ENCODE measurements at places on chromosomes 7 and 10.

GRCh38 chr7:40500219-40500618 lies 365.4 kb downstream of the SUGCT start:
- DNase-seq: no peak

DNA sequence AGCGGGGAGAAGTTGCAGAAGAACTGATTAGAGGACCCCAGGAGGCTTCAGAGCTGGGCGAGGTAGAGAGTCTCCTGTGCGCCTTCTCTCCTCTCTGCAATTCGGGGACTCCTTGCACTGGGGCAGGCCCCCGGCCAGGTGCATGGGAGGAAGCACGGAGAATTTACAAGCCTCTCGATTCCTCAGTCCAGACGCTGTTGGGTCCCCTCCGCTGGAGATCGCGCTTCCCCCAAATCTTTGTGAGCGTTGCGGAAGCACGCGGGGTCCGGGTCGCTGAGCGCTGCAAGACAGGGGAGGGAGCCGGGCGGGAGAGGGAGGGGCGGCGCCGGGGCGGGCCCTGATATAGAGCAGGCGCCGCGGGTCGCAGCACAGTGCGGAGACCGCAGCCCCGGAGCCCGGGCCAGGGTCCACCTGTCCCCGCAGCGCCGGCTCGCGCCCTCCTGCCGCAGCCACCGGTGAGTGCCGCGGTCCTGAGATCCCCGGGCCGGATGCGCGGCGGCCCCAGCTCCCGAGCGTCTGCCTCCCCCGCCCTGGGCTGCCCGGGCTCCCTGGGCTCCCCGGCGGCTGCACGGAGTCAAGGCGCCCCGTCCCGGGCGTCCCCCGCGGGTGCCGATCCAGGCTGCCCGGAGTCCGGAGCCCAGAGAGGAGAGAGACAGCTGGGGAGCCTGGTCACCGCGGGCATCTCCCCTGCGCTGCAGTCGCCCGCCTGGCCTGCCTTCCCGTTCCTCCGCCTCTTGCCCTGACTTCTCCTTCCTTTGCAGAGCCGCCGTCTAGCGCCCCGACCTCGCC lies at the start of gene PLAU:
PLAU (plus strand) TSS at position 369 of the 789 bp plus-strand sequence. CDS start 424 bp downstream, outside the sequence.
- no peak for DNase-seq

DNA sequence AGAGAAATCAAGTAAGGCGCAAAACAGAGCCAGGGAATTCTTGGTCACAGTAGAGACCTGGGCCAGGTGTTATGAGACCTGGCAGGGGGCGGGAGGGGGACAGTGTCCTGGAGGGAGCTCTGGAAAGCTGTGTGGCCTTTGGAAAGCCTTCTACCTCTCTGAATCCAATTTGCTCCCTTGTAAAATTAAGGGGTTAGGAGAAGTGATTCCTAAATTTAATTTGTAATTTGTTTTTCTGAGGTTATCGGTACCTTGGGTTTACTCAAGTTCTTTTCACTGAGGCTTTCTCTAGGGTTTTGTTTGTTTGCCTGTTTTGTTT lies 920.8 kb downstream of the TYW1 start:
- DNase-seq: no peak

GRCh38 chr7:131606346-131607290 lies 50.2 kb upstream of the PODXL start:
- DNase-seq: no peak

DNA sequence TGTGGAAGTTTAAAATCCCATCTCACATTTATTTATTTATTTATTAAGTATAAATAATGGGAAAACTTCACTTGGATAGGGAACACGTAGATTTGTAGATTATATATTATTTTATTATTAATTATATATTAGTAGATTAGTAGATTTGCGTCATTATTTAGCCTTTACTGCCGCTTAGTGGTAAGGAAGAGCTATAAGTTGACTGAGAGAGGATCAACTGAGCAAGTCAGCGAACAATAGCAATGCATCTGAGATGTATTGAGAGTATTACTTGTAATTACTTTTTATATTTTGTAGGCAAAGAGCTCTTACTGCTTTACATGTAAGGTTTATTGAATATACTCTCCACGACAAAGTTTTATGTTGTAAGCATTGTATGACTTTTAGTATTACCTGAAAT lies 244.5 kb upstream of the ANKRD30A start:
- no peak for DNase-seq

DNA sequence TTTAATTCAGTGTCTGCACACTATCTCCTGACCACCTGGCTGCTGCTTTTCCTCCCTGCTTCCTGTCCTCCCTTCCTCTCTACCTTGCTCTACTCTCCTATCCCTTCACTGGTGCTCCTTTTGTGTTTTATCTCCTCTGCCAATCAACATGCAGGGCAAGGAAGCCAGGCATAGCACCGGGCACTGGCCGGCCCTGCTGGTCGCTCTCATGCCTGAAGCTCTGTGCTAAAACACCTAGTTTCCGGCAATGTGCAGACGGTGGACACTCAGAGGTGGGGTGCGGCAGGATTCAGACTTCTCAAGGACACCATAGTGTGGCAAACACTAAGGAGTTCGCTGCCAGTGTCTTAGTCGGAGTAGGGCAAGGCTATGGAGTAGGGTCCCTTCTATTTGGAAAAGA lies 177.1 kb downstream of the PRKCQ start:
- no peak for DNase-seq

DNA sequence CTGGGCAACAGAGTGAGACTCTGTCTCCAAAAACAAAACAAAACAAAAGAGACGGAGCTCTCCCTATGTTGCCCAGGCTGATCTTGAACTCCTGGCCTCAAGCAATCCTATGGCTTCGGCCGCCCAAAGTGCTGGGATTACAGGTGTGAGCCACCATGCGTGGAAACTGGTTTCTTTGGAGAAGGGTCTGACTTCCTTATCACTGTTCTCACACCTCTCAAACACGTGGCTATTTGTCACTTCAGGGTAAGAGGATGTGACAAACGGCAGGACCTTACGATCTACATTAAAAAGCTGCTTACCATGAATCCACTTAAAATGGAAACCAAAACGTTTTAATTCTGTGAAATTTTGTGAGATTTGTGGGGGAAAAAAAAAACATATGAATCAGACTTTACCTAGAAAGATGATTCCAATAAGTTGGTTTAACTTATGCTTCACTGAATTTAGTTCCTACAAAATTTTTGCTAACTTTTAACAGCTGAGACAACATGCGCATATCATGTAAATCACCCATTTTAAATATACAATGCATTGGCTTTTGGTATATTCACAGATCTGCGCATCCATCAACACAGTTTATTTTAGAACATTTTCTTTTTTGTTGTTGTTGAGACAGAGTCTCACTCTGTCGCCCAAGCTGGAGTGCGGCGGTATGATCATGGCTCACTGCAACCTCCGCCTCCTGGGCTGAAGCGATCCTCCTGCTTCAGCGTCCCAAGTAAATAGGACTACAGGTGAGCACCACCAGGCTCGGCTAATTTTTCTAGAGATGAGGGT lies 18.7 kb upstream of the FOXK1 start:
- no peak for DNase-seq

GRCh38 chr10:121303287-121303890 lies 294.9 kb downstream of the FGFR2 start:
- DNase-seq: no peak

DNA sequence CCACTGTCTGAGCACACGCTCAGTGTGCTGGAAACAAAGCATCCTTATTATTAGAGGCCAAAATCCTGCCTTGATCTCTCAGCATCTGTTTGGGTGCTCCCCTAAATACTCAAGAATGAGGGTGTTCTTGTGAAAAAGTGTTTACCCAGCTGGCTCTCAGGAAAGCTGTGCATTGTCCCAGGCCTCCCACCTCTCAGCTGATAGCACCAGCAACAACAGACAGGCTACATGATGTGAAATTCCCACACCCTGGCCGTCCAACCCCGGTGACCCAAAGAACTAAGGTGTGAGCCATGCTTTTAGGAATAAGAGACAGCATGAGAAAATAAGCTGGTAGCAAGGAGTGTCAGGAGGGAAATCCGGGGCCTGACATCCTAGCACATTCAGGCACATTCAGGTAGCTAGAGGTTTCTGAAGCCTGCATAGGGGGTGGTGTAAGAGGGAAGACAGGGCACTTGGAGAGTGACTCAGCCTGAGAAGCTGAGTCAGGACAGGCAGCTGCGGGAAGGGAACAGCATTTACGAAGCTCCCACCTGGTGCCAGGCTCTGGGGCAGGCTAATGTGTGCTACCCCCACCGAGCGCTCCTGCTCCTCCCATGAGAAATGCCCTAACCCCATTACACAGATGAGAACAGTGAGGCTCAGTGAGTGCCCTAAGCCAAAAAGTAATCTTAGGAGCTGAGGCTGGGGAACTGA lies 205.6 kb downstream of the GRID1 start:
- DNase-seq: no peak

DNA sequence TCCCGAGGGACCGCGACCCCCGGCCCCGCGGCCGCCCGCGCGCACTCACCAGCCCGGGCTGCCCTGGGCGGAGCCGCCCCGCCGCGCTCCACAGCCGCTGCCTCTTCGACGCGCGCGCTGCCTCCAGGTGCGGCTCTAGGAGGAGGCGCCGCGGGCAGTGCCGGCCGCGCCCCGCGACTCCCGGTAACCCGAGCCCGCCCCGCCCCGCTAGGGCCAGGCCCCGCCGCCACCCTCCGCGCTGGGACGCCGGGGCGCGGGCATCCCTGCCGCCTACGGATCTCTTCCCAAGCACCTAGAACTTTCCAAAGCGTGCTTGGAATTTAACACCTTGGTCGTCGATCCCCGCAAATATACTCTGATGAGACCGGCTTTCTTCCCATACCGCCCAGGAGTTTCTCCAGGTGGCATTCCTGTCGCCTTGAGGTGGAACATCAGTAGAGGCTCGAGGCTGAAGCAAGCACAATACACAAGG lies at the start of gene SLC26A5:
SLC26A5 (minus strand) TSS at position 159 of the 472 bp plus-strand sequence. CDS start 24,693 bp downstream, outside the sequence.
- peak; percentile 38 for DNase-seq

GRCh38 chr10:6071181-6072175 lies 9.3 kb upstream of the IL2RA start:
- DNase-seq: no peak

DNA sequence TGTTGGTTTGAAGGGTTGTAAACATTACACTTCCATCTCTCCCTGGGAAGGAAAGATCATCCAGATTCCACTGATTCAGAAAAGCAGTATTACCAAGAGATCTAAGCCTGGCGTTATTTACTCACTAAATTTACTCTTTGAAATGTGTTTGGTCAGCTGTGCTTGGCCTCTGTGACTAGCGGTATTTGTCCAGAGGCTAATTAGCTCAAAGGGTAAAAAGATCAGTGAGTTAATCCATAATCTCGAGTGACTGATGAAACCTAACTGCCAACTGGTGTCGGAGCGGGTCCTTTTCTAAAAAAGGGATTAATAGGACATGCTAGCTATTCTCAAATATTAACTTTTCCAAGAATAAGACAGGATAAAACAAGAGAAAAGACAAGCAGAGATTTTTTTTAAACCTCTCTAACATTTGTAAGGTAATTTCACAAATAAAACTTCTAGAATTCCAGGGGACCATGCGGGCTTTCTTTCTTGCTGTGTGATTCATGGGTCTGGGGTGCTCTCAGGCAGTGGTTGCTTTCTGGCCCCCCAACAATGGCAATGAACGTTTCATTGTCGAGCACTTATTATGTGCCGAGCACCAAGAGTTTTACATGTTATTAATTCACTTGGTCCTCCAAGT lies 247.3 kb upstream of the AOAH start:
- no peak for DNase-seq

DNA sequence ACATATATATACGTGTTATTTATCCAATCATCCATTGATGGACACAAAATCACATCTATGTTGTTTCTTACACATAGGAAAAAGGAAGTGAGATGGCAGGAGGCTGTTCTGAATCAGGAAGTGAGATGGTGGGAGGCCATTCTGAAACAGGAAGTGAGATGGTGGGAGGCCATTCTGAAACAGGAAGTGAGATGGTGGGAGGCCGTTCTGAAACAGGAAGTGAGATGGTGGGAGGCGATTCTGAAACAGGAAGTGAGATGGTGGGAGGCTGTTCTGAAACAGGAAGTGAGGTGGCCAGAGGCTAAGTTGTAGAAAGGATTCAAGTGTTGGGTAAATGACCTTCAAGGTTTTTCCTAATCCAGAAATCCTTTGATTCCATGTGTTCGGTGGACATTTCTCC lies 921.5 kb downstream of the TYW1 start:
- DNase-seq: no peak

DNA sequence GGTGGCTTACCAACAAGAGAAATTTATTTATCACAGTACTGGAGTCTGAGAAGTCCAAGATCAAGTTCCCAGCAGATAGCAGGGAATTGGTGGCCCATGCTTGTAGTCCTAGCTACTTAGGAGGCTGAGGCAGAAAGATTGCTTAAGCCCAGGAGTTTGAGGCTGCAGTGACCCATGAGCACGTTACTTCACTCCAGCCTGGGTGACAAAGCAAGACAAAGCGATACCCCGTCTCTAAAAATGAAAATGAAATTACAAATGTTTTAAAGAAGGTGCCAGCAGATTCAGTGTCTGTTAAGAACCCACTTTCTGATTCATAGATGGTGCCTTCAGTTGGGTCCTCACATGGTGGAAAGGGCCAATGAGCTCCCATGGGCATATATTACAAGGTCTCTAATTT lies 20.6 kb upstream of the ARHGAP12 start:
- DNase-seq: no peak

GRCh38 chr7:27150568-27151340 lies 1.6 kb downstream of the HOXA3 start:
- peak; percentile 74 for DNase-seq

- peak; percentile 64 for DNase-seq
Measured at GRCh38 chr7:107315716-107316220, 147.0 kb downstream of the HBP1 start.

- DNase-seq: peak; percentile 60
Measured at GRCh38 chr7:30433082-30433481, 45.5 kb downstream of the NOD1 start.

DNA sequence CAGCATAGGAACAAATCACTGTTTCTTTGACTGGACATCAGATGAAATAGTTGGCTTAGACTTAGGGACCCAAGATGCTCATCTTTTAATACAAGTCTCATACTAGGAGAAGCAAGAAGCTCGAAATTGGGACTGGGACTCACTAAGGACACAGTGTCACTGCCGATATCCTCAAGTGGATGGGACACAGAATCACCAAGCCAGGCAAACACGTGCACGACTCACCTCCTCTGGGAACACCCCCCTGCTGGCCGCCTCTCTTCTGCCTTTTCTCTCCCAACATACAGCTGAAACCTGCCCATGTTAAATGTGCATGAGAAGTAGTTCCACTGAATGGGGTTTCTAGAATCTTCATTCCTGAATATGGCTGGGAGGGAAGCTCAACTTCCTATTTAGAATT lies 106.6 kb upstream of the FAM204A start:
- no peak for DNase-seq

- no peak for DNase-seq
Measured at GRCh38 chr7:66739477-66739876, 1.1 kb upstream of the RABGEF1 start.

All from cerebellum (tissue), 4 donors.